ENCODE measurements at places on chromosomes 16 and 17.

DNA sequence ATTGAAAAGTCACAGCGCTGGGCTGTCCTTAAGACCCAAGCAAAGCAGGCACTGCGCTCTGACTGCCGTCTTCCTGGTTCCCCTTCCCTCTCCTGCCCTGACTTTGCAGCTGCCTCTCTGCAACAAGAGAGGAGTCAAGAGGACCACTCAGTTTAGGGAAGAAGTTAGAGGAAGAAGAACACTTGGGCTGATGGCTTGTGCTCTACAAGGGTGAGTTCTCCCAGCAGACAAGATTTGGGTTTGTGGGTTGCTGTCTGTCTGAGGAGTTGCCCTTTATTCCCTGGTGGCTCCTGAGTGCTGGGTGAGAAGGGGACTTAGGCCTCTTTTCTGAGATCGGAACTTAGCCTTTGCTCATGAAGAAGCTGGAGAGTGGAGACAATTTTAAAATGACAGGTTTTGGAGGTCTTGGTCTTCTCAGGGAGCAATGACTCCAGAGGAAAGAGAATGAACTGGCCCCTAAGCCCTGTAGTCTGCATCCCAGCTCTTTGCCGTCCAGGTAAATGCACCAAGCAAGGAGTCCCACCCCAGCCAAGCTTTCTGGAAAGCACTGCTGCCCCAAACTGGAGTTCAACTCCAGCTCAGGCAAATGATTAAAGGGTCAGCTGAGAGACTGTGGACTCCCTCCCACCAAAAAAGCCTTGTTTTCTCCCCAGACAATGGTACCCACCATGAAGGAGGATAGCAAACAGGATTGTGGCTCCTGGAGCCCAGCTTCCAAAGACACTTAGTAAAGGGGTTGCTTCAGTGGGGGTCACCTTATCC, 2.7 kb upstream of the HOXB9 start:
- no peak for DNase-seq

- DNase-seq = peak; percentile 77
Observed at GRCh38 chr16:14284930-14285512, 213.9 kb downstream of the MRTFB start.

- DNase-seq = no peak
Observed at GRCh38 chr17:65783845-65784334, 222.4 kb upstream of the AXIN2 start.

DNA sequence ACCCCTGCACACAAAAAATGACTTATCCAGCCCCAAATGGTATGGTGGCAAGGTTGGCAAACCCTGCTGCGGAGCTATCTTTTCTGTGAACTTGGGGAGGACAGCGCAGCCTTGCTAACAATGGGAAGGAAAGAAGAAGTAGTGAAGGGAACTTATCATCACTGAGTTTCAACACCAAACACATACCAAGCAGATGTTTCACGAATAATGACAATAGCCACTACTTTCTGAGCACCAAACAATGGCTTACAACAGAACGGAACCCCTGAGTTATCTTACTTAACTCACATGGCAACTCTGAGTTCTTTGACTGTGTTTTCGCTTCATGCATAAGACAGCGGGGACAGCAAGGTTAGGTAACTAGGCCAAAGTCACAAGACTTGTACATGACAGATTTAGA, 148.9 kb downstream of the XYLT1 start:
- DNase-seq = no peak

DNA sequence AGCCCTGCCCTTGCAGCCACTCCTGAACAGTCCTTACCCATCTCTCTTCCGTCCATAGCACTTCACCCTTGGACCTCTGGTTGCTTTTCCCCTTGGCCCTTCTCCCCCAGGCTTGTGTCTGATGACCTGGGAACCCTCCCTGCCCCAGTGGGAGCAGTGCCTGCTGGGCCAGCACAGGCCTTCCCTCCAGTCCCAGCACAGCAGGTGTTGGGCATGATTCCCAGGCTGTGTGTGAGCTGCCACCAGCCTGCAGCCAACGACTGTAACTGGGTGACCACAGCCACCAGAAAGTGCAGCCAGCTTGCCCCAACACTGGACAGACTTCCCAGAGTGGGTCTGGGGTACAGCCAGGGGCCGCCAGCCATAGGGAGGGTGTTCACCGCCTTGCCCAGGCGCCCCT, 30.0 kb downstream of the CRAMP1 start:
- no peak for DNase-seq

DNA sequence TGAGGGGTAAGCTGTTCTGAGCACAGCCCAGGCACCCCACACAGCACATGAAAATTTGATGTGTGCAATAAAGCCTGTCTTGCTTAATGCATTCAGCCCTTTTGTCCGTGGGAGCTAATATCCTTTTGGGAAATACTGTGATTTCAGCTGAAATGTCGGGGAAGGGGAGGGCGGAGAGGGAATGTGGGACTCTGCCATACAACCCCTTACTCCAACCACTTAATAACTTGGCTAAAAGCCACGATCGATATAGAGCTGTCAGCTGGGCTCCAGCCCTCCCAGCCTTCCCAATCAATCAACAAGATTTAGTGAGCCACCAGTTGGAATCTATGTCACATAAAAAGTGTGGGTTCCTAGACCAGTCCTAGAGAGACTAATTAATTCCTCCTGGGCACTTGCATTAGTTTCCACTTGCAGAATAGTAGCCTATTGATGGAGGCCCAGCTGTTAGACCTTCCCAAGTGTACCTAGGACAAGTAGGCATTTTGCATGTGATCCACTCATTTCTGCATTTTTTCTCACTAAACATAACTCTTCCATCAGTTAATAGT, 82.7 kb upstream of the PIRT start:
- no peak for DNase-seq

- no peak for DNase-seq
Observed at GRCh38 chr17:73934696-73935095, 268.8 kb upstream of the RPL38 start.

DNA sequence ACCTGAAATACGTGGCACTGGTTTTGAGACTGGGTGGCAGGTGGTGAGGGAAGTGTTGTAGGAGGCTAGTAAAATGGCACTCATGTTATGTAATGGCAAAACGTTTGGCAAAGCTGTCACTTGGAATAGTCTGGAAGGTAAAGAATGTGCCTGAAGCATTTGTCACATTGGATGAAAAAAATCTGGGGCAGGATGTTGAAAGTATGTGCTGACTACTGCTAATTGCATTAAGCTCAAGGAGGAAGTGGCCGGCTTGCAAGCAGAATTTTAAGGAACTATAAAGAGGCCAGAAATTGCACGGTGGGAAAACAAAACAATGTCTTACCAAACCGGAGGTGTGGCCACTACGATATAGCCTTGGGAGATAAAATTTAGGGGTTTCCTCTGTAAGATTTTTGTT, 26.6 kb upstream of the NLRP1 start:
- no peak for DNase-seq

DNA sequence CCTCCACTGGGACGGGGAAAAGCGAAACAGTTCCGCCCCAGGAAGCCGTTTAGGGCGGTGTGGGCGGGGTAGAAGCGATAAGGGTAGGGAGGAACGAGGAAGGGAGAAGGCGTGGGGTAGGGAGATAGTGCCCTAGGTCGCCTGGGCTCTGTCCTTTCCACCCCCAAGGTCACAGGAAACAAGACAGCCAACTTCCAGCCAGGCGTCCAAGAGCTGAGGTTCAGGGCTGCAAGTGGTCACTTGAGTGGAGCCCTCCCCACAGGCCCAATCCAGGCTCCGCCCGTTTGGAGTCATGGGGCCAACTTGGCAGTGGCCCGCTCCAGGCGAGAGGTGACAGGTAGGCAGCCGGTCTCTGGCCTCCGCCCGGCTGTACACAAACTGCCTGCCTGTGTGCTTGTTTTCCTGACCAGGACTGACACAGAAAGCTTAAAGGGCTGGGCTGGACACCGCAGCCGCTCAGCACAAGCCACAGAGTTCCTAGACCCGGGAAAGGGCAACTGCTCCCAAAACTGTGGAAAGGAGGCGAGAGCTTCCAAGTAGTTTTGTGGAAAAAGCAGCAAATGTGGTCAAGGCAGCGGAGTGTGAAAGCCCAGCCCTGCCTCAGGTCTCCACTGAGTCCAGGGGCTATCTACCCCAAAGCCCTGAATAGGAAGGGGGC, at the start of gene RILP:
Gene RILP (minus strand): TSS at position 23 of the 658 bp plus-strand sequence. CDS start 62 bp downstream, outside the sequence.
- no peak for DNase-seq

GRCh38 chr16:82451449-82451848, 175.3 kb upstream of the CDH13 start:
- DNase-seq = no peak

GRCh38 chr16:66911112-66911511, 7.6 kb downstream of the CDH16 start:
- no peak for DNase-seq

- no peak for DNase-seq
Observed at GRCh38 chr17:73324160-73324475, 12.3 kb upstream of the CDC42EP4 start.

DNA sequence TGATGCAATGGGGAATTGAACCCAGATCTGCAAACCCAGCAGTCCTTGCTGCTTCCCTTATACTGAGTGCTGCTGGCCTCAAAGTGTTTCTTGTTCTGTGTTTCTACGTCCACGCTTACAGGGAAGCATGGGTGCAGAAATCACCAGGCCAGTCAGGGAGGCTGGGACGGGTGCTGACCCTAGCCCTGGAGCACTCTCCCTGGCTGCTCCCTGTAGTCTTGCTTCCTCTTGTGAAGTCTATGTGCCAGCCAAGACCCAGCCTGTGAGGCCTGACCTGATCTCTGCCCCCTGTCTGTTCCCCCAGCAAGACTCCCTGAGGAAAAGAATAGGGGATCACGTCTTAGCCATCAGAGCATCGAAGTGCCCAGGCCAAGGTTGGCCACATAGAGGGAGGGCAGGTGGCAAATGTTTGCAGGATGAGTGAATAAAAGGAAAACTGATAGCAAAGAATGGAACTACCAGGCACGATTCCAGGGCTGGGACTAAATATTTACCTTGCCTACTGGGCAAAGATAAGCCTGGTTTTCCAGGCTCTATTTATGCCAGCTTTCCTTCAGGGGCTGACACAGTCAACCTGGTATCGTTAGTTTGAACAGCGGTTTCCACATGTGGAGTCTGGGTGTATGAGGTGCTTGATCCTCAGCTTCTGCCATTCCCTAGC, 41.2 kb upstream of the RHOT1 start:
- DNase-seq = peak; percentile 90

GRCh38 chr16:70725912-70726828, 40.3 kb upstream of the MTSS2 start:
- peak; percentile 44 for DNase-seq

DNA sequence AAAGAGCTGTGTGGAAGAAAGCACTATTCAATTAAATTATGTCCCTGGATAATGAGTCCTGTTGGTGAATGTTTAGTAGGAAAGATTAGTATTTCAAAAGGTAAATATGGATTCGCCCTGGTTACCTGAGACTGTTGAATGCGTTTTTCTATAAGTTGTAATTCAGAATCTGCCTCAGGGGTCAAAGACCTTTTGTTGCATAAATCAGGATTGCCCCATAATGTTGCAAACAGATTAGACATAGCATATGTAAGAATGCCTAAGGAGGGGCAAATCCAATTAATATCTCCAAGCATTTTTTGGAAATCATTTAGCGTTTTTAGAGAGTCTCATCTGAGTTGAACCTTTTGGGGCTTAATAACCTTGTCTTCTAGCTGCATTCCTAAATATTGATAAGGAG, 70.1 kb upstream of the ARL4D start:
- DNase-seq = no peak

- no peak for DNase-seq
Observed at GRCh38 chr16:79605999-79606398, 5.5 kb upstream of the MAF start.

- DNase-seq = no peak
Observed at GRCh38 chr16:19140396-19140795, 26.6 kb downstream of the ITPRIPL2 start.

GRCh38 chr17:63537991-63538692, 12.1 kb upstream of the DCAF7 start:
- DNase-seq = no peak

DNA sequence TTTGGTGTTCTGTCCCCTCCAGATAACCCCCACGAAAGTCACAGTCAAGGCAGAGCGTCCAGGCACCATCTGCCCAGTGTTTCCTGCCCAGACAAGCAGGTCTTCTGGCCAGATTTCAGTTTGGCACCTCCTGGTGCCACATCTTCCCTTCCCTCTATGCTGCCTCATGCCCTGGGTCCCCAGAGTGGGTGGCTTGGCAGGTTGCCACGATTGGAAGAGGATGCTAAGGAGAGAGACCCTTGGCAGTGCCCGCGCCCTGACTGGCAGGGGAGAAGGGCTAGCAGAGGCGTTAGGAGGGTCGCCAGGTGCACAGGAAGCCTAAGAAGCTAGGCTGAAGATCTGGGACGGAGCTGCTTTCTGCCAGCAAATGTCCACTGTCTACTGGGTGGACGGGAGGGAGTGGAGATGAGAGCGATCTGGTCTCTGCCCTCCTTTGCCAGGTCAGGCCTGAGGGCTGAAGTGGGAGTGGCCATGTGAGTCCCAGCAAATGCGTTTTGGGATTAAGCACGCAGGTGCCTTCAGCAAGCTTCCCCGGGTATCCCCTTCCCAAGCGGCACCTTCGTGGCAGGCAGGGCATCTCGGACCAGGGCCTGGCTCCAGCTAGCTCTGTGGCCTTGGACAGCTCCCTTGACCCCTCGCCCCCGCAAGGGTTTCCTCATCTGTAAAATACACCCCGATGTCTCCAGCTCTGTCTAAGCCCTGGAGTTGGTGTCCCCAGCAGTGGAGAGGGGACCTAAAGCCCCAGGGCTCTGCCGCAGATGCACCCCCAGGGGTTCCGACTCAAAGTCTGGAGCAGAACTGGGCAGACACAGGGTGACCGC, 13.4 kb upstream of the CD300A start:
- DNase-seq = peak; percentile 78

- no peak for DNase-seq
Observed at GRCh38 chr16:79007614-79008013, 592.9 kb downstream of the MAF start.

GRCh38 chr17:58557981-58558380, 43.5 kb upstream of the MTMR4 start:
- no peak for DNase-seq

GRCh38 chr17:74605361-74605760, 13.3 kb upstream of the CD300LD start:
- no peak for DNase-seq

GRCh38 chr16:27476240-27476639, 73.5 kb downstream of the GTF3C1 start:
- DNase-seq = no peak

GRCh38 chr17:74972973-74973328, 392 bp upstream of the HID1 start:
- no peak for DNase-seq

- no peak for DNase-seq
Observed at GRCh38 chr17:33046361-33047255, 55.0 kb downstream of the SPACA3 start.

DNA sequence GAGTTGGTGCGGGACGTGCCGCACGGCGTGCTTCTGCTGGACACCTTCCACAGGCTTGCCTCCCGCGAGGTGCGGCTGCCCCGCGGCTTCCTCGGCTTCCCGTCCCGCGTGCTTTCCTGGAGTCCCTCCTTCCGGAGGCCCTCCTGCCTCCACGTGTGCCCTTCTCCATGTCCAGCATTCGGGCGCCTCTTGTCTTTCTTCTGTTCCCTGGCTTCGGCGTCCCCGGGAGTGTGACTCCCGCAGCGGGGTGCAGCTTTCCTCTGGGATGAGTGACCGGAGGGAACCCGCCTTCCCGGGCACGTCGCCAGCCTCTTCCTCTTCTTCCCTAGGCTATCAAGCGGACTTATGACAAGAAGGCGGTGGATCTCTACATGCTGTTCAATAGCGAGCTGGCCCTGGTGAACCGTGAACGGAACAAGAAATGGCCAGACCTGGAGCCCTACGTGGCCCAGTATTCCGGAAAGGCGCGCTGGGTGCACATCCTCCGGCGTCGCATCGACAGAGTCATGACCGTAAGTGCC, 23.0 kb downstream of the DNAH2 start:
- peak; percentile 56 for DNase-seq

GRCh38 chr17:45332989-45333701, 16.3 kb upstream of the MAP3K14 start:
- no peak for DNase-seq

- DNase-seq = no peak
Observed at GRCh38 chr16:72111657-72112451, 18.2 kb downstream of the DHX38 start.
